ENCODE measurements at places on chromosomes 13 and 19. TPM values are rescaled to one million over a fixed set of nuclear protein-coding genes. Genes with fewer than 3 reads are reported as not detected.
A peak's percentile ranks its signal among the peaks of the same experiment; 100 is the strongest.

ZNF155 gene
- total RNA-seq: 7.6 TPM

SYT5 gene
- not detected for total RNA-seq

- no peak for DNase-seq
These were observed 70.4 kb downstream of the SLITRK6 start for GRCh38 chr13:85728811-85729210.

ZNF333 gene
- total RNA-seq: 12.4 TPM

RFPL4AL1 gene
- total RNA-seq: 0.87 TPM

- DNase-seq: peak; percentile 7
These were observed 497.5 kb upstream of the PCDH20 start for GRCh38 chr13:61913183-61913582.

All from renal cortical epithelial cell (primary cell).